ENCODE measurements at places on chromosomes 13 and 19.
A peak's percentile ranks its signal among the peaks of the same experiment; 100 is the strongest.

DNA sequence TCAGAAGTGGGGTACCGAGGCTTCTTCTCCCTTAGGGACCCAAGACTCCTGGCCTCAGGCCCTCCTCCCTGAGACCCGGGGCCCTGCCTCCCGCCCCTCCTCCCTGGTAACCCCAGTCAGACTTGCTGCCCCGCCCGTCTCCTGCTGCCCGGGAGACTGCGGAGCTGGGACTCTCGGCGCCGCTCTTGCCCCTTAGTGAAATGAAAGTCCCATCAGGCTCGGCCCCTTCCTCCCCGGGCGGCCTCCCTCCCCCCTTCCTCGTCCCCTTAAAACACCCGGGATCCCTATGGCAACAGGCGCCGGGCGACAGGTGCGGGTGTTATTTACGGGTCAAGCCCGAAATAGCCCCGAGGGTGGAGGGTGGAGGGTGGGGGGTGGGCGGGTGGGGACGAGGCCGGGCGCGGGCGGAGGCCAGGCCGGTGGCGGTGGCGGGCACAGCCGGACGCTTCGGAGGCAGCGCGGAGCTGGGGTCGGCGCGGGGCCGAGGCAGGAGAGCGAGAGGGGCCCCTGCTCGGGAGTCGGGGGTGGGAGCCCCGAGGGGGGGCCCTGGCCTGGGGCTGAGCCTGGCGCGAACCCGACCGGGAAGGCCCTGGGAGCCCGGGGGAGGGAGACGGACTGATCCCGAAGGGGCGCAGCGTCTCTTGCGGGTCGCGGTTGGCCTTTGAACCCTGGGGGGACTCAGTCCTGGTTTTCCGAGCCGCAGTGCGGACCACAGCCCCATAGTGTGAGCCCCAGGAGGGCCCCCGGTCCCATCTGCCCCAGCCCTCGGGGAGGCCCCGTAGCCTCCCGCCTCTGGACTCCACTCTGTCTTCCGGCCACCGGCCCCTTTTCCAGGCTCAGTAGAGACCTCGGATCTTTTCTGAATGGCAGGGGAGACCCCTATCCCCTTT, at the start of gene CACNG6:
Gene CACNG6 (plus strand): TSS at position 414 of the 890 bp plus-strand sequence. CDS start 1,241 bp downstream, outside the sequence.
- DNase-seq = no peak

GRCh38 chr13:50001287-50001686, 4.4 kb downstream of the TRIM13 start:
- DNase-seq = no peak

- no peak for DNase-seq
Observed at GRCh38 chr19:8113017-8113416, 36.4 kb downstream of the FBN3 start.

GRCh38 chr13:26132756-26133155, 80.9 kb upstream of the SHISA2 start:
- no peak for DNase-seq

DNA sequence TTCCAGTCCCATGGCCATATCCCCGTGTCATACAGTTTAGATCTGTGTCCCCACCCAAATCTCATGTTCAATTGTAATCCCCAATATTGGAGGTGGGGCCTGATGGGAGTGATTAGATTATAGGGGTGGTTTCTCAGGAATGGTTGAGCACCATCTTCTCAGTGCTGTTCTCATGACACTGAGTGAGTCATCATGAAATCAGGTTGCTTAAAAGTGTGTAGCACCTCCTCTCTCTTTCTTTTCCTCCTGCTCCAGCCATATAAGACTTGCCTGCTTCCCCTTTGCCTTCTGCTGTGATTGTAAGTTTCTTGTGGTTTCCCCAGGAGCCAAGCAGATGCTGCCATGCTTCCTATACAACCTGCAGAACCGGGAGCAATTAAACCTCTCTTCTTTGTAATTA, 197.8 kb downstream of the NALCN start:
- DNase-seq = no peak

- no peak for DNase-seq
Observed at GRCh38 chr13:28467034-28467433, 27.9 kb downstream of the FLT1 start.

DNA sequence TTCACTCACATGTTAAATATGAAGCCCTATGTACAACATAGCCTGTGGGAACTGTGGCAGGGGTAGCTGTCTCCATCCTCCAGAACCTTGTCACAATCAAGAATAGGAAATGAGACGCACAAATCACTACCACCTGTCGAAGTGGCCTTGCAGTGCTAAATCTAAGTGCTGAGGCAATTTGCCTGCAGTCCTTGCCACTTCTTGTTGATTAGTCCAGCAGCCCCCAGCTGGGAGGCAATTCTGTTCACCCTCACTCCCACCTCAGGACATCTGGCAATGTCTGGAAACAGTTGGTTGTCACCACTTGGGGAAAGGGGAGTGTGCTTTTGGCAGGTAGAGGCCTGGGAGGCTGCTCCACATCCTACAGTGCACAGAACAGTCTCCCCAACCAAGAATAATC, 10.7 kb downstream of the RFX2 start:
- no peak for DNase-seq

GRCh38 chr19:6925386-6925785, 38.0 kb downstream of the ADGRE1 start:
- DNase-seq = no peak

- DNase-seq = no peak
Observed at GRCh38 chr13:23443878-23444277, 10.4 kb upstream of the SACS start.

- no peak for DNase-seq
Observed at GRCh38 chr13:57932061-57932460, 300.5 kb downstream of the PCDH17 start.

DNA sequence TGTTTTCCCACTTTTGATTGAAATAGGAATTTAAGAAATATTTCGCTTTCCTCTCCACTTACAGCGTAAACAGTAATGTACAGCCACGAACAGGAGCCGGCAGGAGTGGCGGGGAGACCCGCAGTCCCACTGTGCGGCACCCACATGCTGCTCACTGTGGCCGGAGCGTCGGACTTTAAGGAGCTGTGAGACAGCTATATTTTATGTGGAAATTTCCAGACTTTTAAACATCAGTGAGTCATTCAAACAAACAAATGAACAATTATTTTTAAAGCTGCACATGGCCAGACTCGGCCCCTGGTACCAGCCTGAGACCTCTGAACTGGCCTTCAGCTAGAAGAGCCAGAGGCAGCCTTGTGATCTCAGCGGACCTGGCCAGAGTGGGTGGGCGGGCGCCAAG, 52.5 kb downstream of the CRYL1 start:
- DNase-seq = no peak

DNA sequence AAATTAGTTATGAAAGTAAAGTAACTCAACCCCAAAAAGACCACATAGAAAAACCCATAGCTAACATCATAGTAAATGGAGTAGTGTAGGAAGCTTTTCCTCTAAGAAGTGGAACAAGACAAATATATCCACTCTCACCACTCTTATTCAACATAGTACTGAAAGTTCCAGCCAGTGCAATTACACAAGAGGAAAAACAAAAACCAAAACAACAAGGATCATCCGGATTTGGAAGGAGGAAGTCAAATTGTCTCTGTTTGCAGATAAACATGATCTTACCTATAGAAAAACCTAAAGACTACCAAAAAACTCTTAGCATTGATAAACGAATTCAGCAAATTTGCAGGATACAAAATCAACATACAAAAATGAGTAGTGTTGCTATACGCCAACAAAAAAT, 8.5 kb upstream of the SIGLEC8 start:
- DNase-seq = no peak

DNA sequence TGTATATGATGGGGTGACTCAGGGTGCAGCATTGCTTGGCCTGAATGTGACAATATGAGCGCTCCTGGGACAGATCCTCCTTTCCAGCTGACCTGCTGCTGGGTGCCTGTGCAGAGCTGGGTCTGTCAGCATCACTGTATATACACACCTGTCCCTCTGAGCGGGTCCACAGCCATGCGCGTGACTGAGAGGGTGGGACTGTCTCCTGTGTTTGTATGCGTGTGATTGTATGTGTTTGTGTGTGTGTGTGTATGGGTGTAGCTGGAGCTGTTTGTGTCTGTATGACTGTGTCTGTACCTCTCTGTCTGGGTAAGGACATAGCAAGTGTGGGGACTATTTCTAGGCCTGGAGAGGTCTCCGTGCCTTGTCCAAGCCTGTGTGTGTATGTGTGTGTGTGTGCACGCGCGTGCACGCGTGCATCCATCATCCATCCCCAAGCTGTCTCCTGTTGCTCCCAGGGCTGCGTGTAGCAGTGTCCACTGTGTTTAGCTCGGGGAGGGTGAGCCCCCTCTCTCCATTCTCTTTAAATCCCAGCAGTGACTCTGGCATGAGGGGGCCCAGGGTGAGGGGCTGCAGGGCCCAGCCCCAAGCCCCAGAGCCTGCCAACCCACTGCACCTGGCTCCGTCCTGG, 8.3 kb downstream of the IGLON5 start:
- no peak for DNase-seq

DNA sequence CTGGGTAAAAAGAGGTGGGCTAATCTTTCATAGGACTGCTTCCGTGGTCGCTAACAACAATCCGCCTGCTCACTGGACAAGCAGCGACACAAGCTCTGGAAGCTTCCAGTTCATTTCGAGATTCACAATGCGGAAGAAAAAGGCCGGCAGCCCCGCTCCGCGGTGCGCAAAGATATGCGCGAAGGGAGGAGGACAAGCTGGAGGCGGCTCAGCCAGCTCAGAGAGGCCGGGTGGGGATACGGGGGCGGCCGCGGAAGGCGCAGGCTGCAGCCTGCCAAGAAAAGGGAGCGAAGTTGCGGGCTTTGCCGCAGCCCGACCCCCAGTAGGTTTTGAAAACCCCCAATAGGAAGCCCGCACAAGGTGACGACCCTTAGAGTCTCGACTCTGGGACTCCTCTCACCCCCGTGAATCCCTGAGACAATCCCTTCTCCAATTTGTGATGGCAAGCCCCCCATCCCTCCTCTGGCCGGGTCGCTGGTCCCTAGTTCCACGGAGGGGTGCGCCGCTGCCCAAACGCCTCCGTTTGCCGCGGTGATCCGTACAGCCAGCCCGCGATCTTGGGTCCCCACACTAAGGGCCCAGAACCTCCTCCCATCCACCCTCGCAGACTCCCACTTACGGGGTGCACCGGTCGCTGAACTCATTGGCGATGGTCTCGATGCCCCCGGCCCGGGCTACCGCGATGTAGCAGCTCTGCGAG, 697 bp downstream of the HSPH1 start:
- DNase-seq = peak; percentile 51

DNA sequence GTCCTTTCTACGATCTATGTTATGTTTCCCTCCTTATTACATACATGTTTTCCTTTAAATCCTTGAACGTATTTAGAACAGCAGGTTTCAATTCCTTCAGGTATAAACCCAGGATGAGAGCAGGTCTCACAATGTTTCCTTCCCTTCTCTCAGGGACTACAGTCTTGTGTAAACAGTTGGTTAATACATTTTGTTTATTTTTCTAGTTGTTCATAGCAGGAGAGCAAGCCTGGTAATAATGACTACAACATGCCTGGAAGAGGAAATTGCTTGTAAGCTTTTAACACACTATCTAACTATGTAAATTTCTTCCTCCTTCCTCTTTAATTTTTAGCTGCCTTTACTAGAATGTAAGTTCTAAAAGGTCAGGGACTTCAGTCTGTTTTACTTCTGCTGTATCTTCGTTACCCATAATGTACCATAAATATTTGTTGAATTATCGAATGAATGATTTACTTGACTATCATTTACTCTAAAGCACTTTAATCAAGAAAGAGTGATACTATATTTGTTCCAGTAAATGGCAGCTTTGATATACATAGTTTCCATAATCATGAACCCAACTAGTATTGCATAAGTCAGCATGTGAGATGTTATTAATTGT, 28.9 kb upstream of the TNFRSF19 start:
- DNase-seq = no peak

DNA sequence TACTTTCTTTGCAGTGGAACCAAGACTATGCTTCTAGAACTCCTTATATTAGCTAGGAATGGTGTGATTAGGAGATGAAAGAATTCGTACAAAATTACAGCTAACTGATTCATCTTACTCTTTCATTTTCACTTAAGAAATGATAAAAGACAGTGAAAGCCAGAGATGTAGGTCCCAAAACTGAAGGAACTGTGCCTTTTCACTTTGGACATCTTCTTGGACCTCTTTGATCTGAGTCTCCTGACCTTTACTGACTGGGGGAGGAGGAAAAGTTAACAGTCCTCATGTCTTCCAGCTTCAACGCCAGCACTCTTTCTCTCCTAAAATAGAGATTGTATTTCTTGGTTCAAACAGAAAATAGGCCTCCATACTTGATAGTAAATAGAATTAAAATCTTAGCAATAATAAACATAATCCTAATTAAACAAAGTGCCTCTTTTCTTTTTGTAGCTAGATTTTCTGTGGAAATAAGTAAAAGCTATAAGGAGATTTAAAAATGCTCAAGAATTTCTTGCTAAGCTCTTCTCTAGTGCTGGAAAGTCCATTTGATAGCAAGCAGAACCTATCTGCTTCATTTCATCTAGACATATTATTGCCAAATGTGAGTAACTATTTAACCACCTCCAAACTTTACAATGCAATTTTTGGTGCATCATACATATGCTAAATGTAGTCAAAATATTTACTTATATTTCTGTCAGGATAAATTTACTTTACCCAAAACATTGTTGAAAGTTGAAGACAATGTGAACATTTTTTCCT, 109.4 kb upstream of the POSTN start:
- DNase-seq = no peak

DNA sequence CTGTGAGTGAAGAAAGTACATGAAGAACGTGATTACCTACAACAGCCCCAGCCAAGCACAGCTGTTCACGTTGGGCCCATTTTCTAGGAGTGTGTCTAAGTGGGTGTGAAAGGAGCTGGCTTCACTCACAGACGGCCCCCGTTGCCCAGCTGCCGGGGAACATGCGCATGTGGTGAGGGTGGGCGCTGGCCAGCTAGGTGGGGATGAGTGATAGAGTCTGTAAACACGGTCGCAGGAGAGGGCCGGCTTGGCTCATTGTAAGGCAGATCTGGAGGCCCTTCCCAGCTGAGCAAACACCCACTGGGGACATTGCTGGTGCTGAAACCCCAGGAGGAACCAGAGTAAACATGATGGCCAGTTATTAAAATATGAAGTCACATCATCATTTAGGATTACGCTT, 160.5 kb downstream of the TEX29 start:
- DNase-seq = no peak

DNA sequence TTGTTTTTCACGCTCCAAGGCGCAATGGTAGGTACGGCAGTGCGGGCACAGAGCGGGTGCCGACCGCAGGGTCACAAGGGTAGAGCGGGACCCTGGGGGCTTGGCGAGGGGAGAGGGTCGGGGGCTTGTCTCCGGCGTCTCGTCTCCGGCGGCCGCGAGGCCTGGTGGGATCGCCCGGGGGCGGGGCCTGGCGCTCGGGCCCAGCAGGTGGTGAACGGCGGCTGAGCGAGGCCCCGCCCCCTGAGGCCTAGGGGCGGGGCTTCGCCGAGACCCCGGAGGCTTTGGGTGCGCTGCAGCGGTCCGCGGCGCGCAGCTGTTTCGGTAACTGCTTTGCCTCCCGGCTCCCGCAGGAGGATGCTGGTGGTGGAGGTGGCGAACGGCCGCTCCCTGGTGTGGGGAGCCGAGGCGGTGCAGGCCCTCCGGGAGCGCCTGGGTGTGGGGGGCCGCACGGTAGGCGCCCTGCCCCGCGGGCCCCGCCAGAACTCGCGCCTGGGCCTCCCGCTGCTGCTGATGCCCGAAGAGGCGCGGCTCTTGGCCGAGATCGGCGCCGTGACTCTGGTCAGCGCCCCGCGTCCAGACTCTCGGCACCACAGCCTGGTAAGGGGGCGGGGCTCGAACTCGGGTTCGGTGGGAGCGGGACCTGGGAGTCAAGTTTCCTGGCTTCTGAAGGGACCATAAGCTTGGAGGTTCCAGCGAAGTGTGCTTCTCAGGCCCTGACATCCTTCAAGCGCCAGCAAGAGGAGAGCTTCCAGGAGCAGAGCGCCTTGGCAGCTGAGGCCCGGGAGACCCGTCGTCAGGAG, at the start of gene TSEN34:
Gene TSEN34 (plus strand): TSS at position 298 of the 800 bp plus-strand sequence. CDS start 57 bp downstream, at position 355.
- peak; percentile 89 for DNase-seq

- DNase-seq = no peak
Observed at GRCh38 chr19:33630880-33631608, 9.3 kb downstream of the CHST8 start.

Measured in bone marrow (tissue), 2 donors.